ENCODE measurements at places on chromosomes 13 and 19.

GRCh38 chr13:96982672-96983071, 11.6 kb downstream of the OXGR1 start:
- no peak for DNase-seq

DNA sequence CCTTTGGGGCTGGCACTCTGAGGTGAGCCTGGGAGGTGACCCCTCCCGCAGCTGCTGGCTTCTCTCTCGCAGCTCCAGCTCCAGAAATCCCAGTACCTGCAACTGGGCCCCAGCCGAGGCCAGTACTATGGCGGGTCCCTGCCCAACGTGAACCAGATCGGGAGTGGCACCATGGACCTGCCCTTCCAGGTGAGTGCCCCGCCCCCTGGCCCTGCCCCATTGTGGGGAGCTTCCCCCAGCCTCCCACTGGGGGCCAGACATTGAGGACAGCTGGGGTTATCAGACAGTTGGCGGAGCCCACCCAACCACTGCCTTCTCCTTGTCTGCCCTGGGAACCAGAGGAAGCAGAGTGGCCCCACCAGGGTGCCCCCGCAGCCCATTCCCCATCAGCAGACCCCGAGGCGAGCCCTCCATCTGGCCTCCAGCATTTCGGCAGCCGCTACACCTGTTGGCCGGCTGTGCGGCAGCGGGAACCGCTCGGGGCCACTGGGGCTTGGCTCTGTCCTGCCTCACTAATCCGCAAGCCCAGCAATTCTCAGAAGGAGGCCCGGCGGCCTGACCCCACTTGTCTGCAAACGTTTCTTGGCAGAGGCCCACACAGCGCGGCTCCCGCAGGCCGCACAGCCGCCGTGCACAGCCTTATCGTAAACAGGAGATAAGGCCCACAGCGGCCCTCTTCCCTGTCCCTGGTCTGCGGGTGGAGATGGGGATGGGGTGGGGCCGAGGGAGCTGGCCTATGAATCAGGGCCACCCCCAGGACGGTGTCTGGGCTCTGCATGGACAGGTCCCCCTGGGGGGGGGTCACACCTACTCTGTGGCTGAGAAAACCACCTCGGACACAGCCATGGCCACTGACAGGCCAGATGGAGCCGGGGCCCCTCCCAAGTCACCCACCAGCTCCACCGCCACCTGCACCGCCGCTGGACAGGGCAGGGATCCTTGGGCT, 48.0 kb downstream of the COMP start:
- DNase-seq = no peak

GRCh38 chr19:27774827-27775226, 1438.1 kb downstream of the UQCRFS1 start:
- no peak for DNase-seq

DNA sequence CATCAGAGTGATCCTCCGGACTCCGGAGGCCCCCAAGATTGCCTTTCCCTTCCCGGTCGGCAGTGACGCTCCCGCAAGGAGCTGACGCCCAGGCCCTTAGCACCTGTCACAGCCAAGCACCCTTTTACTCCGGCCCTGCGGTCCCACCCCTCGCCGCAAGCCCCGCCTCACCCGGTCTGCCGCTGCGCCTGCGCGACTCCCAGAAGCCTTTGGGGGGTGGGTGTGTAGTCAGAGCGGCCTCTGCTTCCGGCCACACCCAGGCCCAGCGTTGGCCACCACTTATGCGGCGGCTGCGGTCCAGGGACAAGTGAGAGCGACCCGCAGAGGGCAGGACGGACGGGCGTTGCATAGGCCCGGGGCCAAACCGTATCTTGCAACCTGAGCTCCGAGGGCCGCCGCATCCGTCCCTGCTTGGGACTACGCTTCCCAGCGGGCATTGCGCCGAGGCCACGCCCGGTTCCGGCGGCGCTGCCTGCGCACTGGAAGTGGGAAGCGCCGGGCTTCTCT, 441 bp upstream of the ZFP28 start:
- DNase-seq = peak; percentile 81

- DNase-seq = no peak
These were observed 86.9 kb downstream of the TBC1D4 start for GRCh38 chr13:75395066-75395465.

DNA sequence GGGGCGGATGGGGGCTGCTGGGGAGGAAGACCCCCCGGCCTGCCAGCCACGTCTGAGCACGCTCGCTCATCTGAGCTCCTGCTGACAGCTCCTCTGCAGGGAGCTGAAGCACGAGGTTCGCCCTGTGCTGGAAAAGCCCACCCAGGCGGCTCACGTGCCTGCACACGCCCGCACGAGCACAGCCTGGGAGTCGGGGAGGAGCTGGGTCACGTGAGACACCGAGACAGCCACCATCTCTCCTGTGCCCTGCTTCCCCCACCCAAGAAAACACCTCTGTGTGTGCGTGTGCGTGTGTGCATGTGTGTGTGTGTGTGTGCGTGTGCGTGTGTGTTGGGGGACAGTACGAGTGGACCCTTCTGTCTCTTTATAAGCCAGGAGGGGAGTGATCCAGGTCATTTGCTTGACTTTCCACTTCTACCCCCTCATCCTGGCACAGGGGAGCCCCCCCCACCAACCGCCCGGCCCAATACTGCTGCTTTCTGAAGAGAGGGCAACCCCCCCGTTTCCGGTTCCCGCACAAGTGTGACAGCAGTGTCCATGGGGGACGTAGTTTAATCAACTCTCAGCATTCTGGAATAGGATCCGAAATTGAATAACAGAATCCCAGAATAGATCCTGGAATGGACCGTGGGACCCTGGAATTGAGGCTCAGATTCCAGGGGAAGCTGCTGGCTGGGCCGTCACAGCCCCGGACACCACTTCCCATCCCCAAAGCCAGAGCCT, 42.5 kb downstream of the CELF5 start:
- DNase-seq = no peak

DNA sequence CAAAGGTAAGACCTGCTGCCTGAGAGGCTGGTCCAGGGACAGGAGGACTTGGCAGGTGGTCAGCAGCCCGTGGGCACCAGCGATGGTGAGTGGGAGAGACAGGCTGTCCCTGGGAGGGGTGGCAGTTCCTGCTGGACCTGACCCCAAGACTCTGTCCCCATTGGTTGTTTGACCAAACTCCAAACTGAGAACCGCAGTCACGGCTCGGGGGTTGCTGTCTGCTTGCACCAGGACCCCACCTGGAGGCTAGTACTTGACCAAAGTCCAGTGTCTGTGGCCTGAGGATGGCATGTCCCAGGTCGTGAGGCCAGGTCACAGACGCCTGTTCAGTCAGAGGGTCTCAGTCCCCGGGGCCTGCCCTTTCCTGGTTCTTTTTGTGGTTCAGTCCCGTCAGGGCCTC, 9.9 kb upstream of the ZNF14 start:
- DNase-seq = no peak

- no peak for DNase-seq
These were observed 34.5 kb downstream of the MYO9B start for GRCh38 chr19:17109962-17110598.

- no peak for DNase-seq
These were observed 16.3 kb downstream of the LEUTX start for GRCh38 chr19:39795001-39795400.

DNA sequence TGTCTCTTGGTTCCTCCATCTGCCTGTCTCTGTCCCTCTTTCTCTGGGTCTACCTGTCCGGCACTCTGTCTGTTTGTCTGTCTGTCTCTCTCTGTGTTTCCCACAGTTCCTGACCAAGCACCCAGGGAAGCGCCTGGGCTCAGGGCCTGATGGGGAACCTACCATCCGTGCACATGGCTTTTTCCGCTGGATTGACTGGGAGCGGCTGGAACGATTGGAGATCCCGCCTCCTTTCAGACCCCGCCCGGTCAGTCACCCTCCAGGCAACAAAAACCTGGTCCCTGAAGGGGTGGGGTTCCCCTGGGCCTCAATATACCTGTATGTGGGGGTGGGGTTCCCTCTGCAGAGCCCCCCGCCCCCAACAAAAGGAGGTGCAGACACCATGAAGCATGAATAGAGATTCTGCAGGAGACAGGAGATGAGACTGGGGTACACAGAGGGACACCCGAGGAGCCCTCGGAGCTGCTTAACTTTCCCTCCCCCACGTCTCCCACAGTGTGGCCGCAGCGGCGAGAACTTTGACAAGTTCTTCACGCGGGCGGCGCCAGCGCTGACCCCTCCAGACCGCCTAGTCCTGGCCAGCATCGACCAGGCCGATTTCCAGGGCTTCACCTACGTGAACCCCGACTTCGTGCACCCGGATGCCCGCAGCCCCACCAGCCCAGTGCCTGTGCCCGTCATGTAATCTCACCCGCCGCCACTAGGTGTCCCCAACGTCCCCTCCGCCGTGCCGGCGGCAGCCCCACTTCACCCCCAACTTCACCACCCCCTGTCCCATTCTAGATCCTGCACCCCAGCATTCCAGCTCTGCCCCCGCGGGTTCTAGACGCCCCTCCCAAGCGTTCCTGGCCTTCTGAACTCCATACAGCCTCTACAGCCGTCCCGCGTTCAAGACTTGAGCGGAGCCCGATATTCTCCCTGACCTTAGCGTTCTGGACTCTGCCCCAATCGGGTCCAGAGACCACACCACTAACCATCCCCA, 2.6 kb upstream of the CACNG7 start:
- DNase-seq = peak; percentile 26

GRCh38 chr13:52695856-52696255, 43.2 kb downstream of the SUGT1 start:
- peak; percentile 10 for DNase-seq

DNA sequence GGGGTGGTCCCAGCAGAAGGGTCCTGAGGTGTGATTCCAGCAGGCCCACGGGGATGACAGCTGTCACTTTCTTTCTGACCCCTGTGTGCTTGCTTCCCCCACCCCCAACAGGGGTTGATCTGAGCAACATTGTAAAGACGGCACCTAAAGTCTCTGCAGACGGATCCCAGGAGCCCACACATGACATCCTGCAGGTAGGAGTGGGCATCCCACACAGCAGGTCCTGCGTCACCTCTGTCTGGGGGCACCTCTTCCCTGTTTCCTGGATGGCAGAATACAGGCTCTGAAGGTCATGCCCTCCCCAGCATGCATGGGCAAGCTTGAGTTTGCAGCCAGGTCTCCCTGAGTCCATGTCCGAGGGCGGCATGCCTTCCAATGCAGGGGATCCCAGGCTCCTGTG, 10.5 kb downstream of the ARMC6 start:
- no peak for DNase-seq

DNA sequence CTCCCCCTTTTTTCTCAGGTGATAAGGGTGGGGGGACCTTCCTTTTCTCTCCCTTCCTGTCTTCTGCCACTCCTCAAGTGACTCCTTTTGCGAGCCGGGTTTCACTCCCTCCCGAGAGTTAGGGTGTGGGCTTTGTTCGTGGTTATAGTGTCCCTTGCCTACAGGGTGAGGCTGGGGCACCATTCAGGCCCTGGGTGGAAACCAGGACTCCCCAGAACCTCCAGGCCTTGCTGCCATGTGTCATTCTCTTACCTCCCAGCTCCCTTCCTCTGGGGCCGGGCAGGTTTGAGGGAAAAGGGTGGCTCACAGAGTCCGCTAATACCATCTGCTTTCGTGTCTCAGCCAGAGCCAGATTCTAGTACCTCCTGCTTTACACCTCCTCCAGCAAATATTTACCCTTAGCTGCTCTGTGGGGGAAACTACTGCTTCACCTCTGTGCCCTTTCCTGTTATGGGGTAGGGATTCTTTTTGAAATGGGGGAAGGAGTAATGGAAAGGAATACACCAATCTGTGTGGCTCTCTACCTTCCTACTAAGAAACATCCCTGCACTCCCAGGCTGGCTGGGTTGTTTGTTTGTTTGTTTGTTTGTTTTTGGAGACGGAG, 2.8 kb downstream of the ACTN4 start:
- DNase-seq = no peak

- DNase-seq = no peak
These were observed 102.5 kb downstream of the FLT1 start for GRCh38 chr13:28392428-28392827.

DNA sequence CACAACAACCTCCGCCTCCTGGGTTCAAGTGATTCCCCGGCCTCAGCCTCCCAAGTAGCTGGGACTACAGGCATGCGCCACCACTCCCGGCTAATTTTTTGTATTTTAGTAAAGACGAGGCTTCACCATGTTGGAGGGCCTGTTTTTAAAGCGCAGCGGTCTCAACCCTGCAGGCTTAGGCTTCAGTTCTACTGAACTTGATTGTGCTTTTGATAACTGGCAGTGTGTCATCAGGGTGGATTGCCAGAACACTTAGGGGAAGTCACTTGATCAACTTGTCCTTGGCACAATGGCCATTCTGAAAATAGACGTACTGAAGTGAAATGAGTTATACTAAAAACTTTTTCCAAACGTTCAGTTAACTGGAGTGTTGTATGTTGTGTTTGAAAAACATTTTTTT, 472.2 kb downstream of the KLF5 start:
- DNase-seq = no peak

GRCh38 chr13:78601124-78601873, 2.1 kb downstream of the POU4F1 start:
- no peak for DNase-seq

DNA sequence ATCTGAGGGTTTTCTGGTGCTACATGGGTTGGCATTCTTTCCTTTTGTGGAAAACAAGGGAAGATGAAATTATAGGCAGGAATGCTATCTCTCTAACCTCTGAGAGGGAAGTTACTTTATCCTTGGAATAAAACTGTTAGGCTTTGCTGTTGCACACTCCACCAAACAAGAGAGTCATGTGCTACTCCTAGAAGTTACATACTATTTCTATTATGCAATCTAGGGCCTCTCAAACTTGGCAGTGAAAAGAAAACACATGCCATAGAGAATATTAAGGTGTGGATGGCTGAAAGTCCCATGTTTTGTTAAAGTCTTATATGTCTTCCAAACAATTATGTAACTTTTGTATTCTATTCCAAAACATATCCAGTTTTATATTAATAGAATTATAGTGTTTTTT, 367.9 kb downstream of the SLC7A1 start:
- DNase-seq = no peak

- DNase-seq = no peak
These were observed 71.3 kb downstream of the LHFPL6 start for GRCh38 chr13:39531646-39532045.

- no peak for DNase-seq
These were observed 81.5 kb upstream of the SHISA2 start for GRCh38 chr13:26133286-26133685.

DNA sequence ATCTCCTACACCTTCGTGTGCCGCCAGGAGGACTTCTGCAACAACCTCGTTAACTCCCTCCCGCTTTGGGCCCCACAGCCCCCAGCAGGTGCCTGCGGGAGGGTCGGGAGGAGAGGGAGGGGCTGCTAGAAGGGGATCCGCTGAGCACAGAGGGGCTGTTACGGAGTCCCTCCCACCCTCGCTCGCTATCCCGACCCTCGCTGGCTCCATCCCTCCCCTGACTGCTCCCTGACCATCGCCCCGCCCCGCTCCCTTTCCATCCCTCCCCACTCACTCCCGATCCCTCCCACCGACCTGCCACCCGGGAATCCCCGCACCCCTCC, 780 bp downstream of the CD177 start:
- DNase-seq = no peak

GRCh38 chr19:22088541-22089144, 36.4 kb downstream of the ZNF257 start:
- no peak for DNase-seq

DNA sequence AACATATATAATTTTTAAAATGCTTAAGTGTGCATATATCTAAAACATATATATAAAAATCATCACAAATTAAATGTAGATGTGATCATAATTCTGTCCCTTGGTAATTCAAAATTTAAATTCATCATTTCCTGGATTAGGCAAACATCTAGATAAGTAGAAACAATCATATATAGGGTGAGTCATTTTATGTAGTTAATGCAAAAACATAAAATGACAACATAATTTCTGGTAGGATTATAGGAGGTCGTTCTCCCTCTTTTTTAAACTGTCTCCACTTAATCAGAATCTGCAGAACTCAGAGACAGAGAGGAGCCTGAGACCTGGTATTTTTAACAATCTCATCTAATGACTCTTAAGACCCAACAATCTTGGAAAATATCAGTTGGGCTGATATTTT, 333.4 kb downstream of the KCTD12 start:
- DNase-seq = no peak

- no peak for DNase-seq
These were observed 3.3 kb downstream of the EEF2 start for GRCh38 chr19:3981736-3982681.

All from stimulated activated CD4-positive, alpha-beta T cell treated with anti-CD3 and anti-CD28 coated beads, Interleukin-15, amount 100 ng/mL, for 48 hours (primary cell).